ENCODE measurements at places on chromosomes 2 and 18.

DNA sequence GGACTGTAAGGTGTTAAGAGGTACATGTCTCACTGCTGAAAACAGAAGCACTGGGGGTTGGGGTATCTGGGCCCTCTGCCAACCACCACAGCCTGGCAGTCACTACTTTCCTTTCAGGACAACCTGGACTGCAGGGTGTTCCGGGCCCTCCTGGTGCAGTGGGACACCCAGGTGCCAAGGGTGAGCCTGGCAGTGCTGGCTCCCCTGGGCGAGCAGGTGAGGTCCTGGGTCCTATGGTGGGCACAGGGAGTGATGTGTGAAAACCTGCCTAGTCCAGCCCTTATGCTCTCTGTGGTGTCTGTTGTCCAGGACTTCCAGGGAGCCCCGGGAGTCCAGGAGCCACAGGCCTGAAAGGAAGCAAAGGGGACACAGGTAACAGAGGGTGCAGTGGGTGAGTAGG lies 40.0 kb downstream of the MARCO start:
- no peak for DNase-seq

DNA sequence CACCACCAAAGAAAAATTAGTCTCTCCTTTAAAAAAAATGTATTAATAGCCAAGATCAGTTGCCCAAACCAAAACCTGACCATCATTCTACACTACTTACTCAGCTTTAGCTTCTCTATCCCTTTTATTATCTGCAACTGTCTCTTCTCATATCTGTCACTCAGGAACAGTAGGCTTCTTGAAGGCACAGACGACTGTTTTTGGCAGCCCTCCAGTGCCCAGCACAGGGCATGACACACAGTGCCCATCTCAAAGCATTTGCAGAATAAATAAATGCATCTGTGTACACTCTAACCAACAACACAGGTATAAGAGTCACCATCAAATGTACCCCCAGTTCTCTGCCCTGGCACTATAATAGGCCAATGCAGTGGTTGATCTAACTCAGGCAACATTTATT lies 117.2 kb downstream of the UXS1 start:
- no peak for DNase-seq

DNA sequence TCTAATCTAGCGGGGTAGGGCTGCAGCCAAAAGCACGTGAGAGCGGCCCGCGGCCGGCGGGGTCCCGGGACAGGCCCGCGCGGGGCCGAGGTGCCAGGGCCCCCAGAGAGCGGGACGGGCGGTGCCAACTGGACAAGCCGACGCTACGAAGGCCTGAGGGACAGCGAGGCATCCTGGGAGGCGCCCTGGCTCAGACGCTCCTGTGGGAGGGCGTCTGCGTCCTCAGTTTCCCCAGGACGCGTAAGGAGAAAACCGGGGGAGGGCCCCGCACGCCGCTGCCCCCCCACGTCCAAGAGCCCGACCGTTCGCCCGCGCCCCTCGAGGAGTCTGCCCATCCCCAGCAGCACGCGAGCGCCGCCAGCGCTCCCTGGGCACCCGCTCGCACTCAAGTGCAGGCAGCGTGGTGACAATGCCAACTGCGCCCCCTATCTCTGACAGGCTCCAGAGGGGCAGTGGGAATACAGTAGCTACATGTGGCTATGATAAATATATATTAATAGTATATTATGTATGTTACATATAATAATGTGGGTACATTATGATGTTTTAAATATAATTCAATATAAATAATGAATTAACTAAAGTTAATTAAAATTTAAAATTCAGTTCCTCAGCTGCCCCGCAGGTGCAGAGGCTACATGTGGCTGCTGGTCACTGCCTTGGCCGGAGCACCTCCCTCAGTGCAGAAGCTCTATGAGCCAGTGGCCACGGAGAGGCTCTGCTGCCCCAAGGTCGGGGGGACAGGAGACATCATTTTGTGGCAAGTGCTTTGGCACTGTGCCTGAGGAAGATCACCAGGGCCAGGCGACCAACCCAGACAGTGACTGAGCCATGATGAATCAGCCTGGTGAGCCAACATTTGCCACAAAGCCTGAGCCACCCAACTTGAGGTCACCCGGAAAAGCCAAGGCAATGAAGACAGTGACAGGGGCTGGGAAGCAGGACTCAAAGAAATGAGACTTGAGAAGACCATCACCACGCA lies 5.5 kb upstream of the SFT2D3 start:
- DNase-seq: peak; percentile 29

GRCh38 chr2:125037135-125037653 lies 1012.1 kb downstream of the CNTNAP5 start:
- no peak for DNase-seq

- peak; percentile 62 for DNase-seq
Observed at GRCh38 chr2:108575132-108575966, 41.1 kb downstream of the LIMS1 start.

GRCh38 chr2:47152803-47153202 lies 2.3 kb downstream of the STPG4 start:
- DNase-seq: no peak

GRCh38 chr2:45748239-45748638 lies 96.8 kb downstream of the PRKCE start:
- DNase-seq: peak; percentile 97

DNA sequence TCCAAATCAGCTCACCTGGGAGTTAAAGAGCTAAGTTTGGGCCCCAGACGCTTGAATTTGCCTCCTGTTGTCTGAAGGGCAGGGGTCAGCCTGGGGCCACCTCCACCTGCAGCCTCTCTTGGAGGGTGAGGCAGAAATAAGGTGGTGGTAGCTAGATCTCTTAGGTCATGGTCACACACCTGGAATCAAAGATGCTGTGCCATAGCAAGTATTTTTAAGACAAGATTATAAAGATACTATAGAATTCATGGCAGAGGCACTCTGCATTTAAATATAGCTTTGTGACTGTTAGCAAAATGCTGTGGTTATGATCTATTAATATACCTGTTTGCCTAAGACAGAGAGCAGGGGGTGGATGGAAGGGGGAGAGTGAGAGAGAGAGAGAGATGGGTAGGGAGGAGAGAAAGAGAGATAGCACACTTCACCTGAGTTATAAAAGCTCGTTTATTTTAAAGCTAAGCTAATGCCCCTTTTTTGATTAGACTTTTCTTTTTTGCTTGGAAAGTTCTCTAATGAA lies 242.7 kb downstream of the TMEM182 start:
- DNase-seq: no peak

DNA sequence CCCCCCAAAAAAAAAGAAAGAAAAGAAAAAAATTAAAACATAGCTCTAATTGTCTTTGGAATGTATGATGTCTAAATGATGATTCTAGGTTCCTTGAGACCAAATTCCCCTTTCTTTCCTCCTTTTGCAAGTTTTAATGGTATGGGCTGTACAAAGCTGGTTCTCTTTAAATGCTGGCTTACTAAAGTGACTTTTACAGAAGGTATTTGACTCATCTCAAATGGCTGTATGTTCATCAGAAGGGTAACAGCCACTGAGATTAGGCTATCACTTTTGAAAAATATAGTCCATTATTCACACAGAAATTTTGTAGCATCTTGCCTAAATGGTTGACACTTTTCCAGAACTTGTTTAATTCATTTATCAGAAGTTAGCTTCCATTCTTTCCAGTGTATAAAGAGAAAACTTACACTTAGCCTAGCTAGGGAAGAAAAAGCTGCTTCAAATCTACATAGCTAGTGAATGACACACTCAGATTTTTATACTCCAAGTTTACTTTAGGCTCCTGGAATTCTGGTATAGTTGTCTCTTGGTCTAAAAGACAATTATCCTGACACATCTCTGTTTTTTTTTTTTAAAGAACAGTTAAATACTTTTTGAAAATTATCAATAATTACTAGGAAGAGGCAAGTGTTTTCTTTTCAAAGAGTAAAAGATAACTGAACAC lies 622.6 kb downstream of the LRP1B start:
- DNase-seq: no peak

DNA sequence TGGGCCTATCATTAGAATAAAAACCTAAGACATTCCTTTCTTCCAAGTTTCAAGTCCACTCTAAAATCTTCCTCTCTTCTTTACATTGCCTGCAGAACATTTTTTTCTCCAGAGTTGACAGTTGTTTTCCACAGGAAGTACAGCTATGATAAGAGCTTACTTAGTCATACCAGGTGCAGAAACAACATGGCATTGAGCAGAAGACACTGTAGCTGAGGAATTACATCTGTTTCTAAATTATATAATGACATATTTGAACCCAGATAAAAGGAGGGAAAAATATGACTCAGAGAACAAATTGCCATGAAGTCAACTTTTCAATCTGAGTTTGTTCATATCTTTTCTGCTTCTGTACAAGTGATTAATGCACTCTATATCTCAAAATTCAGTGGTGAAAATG lies 30.2 kb downstream of the CMPK2 start:
- DNase-seq: no peak

- no peak for DNase-seq
Observed at GRCh38 chr18:32238635-32239268, 48.9 kb downstream of the MEP1B start.

GRCh38 chr2:3186766-3187165 lies 190.9 kb downstream of the EIPR1 start:
- DNase-seq: no peak

- DNase-seq: no peak
Observed at GRCh38 chr2:98464772-98465310, 20.2 kb downstream of the INPP4A start.

DNA sequence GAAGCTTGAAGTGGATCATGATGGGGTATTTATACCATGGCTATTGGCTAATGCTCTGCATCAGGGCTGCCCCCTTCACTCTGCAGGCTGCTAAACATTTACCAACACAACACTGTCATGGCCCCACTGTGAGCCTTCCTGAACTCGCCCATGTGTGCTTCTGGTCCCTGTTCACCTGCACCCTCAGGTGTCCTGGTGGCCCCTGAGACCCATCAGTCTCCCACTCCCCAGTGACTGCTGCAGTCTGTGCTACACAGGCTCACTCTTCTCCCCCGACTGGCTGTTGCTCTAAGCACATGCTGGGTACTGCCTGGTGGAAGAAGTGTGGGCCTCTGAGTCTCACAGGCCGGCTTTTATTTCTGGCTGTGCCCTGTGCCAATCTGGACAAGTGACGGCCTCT lies 183.0 kb upstream of the HS6ST1 start:
- no peak for DNase-seq

- peak; percentile 84 for DNase-seq
Observed at GRCh38 chr2:188974164-188974563, at the start of gene COL3A1. COL3A1 (plus strand) TSS chr2:188974373; CDS start chr2:188974490, 117 bp downstream.

Data from fibroblast of skin of left quadriceps (primary cell).